ENCODE measurements at places on chromosomes 5 and 9.

- no peak for DNase-seq
Measured at GRCh38 chr5:171874234-171874633, 88.6 kb downstream of the SMIM23 start.

- DNase-seq, result no peak
Measured at GRCh38 chr5:173718469-173718868, 102.0 kb upstream of the BOD1 start.

DNA sequence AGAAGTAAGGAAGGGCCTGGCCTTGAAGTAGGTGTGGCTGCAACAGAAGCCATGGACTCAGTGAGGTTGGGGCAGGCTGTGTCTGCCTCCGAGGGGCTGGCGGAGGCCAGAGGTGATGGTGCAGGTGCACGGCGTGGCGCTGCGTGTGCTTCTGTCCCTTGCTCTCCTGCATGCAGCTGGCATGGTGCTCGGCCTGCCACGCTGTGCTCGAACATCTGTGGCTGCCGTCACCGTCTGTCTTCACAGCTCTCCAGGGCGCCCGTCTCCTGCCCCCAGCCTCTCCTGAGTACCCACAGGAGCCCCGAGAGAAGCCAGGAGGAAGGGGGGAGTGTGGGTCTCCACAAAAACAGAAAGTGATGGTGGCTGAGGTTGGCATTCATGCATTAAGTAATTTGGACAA lies 193.7 kb downstream of the CACNA1B start:
- no peak for DNase-seq

- DNase-seq, result no peak
Measured at GRCh38 chr5:93219641-93220145, 361.3 kb downstream of the NR2F1-AS1 start.

Data from PC-9 (cell line).